Renal cortex interstitium (tissue), 15 donors: ENCODE measurements at places on chromosomes 7 and 10. TPM values are rescaled to one million over a fixed set of nuclear protein-coding genes. Genes with fewer than 3 reads are reported as not detected.

Gene ASB10
- polyA plus RNA-seq: not detected

Gene ACSM6
- polyA plus RNA-seq: 0.17 TPM

Gene CPED1
- polyA plus RNA-seq: 43.9 TPM

Gene FOXP2
- polyA plus RNA-seq: 9.0 TPM

Gene NKX6-2
- polyA plus RNA-seq: 6.1 TPM

Gene CYP3A7
- 1.4 TPM for polyA plus RNA-seq

Gene MEPCE
- 50.6 TPM for polyA plus RNA-seq

Gene MKX
- 0.55 TPM for polyA plus RNA-seq

Gene KIAA1217
- 93.4 TPM for polyA plus RNA-seq

GRCh38 chr10:126060261-126060931 is 164.0 kb downstream of the FANK1 start:
- no peak for DNase-seq

DNA sequence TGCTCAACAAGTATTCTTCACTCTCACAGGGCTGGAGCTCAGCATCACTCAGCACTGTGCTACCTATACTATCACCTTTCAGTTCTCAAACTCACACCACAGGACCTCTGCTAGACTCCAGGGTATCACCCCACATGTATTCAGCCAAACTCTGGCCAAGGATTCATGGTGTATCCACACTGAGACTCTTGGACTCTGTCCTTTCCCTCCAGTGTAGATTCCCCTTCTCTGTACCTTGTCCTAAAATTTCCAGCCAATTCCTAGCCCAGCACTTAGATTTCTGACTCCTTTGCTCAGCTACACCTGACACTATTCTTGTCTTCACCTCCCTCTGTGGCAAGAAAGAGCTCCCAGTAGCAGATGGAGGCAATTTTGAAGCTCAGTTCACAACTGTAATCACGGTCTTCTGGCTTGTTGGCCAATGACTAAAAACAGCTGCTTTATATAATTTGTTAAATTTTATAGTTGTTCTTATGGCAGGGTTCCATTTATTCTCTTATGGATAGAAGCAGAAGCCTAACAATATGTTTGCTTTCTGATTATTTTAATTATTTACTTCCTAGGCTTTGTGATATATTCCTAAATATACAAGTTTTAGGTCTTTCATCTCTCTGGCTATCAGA is 258.8 kb downstream of the THSD7A start:
- peak; percentile 7 for DNase-seq

GRCh38 chr7:43952028-43952427 is 25.8 kb downstream of the UBE2D4 start:
- DNase-seq: no peak

- DNase-seq: no peak
Measured at GRCh38 chr10:34281661-34282582, 533.2 kb downstream of the PARD3 start.

GRCh38 chr10:7117806-7118674 is 292.8 kb downstream of the SFMBT2 start:
- DNase-seq: no peak

DNA sequence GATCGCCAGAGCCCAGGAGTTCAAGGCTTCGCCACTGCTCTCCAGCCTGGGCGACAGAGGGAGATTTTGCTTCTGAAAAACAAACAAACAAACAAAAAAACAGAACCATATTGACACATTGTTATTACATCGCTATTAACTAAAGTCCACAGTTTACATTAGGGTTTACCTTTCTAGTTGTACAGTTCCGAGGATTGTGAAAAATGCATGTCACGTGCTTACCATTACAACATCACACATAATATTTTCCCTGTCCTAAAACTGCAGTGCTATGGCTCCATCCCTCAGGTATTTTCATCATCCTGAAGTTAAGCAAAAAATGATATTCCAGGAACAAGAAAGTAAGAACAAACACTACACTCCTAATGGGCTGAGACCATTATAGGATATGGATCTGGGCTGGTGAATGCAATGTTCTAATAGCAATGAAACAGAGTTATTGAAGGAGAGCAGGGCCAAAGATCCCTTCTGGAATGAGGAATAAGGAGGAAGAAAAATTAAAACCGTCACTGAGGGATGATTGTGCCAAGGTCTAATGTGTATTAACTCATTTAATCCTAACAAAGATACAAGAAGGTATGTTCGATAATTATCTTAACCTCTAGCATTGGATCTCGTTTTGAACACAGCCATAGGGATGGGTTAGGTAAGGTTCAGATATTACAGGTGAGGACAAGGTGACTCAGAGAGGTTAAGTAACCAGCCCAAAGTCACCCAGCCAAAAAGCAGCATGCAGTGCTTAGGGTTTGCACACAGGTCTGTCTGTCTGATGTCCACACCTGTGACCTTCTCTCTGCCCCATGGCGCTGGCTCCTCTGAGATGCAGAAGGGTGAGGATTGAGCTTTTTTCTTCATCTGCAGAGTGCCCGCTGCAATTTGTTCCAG is 14.0 kb upstream of the CUX1 start:
- no peak for DNase-seq

GRCh38 chr10:63192826-63193225 is 59.7 kb downstream of the NRBF2 start:
- no peak for DNase-seq

DNA sequence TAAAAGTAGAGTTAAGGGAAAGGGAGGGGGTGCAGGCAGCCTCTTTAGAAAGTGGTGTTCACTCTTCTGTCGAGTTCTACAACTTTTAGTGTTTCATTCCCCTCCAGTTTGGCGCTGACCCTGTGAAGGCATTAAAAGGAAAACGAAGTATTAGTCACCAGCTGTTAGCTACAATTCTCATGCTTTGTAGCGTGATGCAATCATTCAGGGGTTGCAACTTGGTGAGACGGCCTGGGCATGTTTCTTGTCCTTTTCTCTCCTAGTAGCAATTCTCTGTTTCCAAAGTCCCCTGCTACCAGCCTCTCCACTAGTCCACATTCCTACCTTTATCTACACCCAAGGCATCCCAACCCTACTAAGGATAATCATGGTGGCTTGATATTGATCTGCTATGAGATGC is 33.7 kb upstream of the DGKI start:
- no peak for DNase-seq

- no peak for DNase-seq
Measured at GRCh38 chr10:102744374-102745051, 765 bp downstream of the WBP1L start.

- no peak for DNase-seq
Measured at GRCh38 chr7:27519793-27520469, 142.8 kb downstream of the HIBADH start.

- no peak for DNase-seq
Measured at GRCh38 chr10:27399871-27400270, 104.2 kb upstream of the RAB18 start.

GRCh38 chr10:44478040-44478439 is 93.1 kb upstream of the CXCL12 start:
- no peak for DNase-seq

DNA sequence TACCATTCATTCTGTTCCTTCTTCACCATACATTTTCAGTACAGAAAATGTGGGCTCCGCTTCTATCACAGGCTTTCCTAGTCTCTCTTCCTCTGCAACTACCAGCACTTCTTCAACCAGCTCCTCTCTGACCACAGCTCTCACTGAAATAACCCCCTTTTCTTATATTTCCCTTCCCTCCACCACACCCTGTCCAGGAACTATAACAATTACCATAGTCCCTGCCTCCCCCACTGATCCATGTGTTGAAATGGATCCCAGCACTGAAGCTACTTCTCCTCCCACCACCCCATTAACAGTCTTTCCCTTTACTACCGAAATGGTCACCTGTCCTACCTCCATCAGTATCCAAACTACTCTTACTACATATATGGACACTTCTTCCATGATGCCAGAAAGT is 9.5 kb upstream of the MUC12 start:
- no peak for DNase-seq

DNA sequence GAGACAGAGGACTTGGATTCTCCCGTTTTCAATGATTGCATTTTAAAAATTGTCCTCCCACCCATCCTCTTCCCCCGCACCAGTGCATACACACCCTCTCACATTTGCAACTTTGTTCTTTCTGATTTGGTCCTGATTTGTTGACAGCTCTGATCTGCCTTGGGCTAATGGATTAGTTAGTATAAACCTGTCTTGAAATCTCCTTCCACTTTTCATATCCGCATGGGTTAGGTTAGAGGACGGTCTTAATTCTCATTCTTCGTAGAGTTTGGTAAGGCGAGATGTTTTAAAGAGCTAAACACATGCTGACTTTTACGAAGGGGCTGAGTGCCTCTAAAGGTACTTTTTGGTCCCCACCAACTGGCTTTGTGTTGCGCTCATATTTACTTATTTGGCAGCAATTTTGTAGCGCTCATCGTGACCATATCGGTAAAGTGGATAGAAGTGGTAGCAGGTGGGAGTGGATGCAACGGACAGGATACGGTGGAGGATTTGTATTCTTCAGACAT is 1.1 kb downstream of the AHR start:
- no peak for DNase-seq

- no peak for DNase-seq
Measured at GRCh38 chr10:93712593-93712992, 10.2 kb upstream of the FRA10AC1 start.

DNA sequence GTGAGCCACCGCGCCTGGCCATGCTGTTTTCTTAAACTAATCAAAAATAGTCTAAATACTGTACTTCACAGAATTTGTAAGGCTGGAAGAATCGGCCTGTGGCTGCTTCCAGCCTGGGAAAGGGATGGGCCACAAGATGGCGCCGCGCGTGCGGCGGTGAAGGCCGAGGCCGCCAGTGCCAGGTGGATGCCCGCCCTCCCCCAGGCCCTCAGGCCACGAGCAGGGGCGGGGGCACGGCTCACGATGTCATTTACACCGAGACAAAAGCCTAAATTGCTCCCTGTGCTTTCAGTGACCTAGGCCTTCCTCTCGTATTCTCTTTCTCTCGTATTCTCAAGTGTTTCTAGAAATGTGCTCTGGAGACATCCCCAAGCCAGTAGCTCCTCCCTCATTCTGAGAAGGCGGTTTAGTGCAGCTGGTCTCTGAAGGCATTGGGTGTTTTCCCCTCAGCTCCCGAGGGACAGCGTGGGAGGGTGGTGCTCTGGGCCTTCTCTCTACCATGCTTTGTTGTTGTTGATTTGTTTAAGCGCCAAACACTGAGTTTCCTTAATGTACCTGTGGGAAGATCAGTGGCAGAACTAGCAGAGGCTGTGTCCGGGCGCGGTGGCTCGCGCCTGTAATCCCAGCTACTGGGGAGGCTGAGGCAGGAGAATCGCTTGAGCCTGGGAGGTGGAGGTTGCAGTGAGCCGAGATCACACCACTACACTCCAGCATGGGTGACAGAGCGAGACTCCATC is 68.4 kb downstream of the CDC123 start:
- DNase-seq: peak; percentile 65

- no peak for DNase-seq
Measured at GRCh38 chr10:122560279-122560804, at the start of gene DMBT1. Gene DMBT1 (plus strand): TSS chr10:122560754. CDS start chr10:122560771, 17 bp downstream.

GRCh38 chr10:65197935-65198334 is 1676.7 kb downstream of the REEP3 start:
- no peak for DNase-seq

- no peak for DNase-seq
Measured at GRCh38 chr10:42929993-42930392, 146.9 kb upstream of the RET start.

DNA sequence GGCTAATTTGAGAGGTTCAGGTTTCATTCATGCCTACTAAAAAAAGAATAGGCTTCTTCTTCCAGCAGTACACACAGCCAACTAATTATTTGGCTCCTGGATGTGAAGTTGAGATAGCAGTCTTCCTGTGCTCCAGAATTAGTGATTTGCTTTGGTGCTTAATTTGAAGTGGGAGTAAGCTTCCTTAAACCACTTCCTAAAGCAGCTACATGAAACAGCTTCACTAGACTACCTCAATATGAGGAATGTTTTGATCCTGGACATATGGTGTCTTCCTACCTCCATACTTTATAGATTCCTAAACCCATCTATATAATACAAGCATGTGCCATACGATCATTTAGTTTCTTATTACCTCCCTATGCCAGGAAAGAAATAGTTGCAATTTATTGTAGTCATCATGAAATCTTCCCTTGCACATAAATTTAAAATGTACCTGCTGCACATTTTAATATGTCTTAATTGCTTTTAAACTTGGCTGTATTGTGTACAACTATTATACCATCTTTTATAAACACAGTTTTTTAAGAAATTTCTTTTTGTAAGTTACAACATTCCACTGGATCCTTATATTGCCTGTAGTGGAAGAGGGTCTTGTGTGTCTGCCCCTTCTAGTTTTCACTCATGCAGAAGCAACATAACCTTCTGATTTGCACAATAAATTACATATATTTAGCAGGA is 8.6 kb downstream of the VIM start:
- DNase-seq: no peak

DNA sequence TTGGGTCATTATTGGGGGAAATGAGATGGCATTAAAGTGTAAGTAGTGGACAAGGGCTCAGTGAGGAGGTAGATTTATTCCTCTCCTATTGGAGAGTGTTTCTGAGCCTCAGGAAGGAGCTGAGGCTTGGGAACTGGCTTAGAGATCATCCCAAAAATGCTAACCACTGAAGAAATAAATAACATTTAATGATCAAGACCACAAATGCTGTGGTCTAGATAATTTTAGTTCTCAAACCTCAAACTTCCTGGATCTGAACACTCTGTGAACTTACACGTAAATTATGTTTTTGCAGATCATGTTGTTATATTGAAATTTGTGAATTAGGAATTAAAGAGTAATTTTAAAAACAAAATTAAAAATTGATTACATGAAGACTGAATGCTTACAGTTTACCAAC is 27.3 kb downstream of the MDFIC start:
- no peak for DNase-seq

DNA sequence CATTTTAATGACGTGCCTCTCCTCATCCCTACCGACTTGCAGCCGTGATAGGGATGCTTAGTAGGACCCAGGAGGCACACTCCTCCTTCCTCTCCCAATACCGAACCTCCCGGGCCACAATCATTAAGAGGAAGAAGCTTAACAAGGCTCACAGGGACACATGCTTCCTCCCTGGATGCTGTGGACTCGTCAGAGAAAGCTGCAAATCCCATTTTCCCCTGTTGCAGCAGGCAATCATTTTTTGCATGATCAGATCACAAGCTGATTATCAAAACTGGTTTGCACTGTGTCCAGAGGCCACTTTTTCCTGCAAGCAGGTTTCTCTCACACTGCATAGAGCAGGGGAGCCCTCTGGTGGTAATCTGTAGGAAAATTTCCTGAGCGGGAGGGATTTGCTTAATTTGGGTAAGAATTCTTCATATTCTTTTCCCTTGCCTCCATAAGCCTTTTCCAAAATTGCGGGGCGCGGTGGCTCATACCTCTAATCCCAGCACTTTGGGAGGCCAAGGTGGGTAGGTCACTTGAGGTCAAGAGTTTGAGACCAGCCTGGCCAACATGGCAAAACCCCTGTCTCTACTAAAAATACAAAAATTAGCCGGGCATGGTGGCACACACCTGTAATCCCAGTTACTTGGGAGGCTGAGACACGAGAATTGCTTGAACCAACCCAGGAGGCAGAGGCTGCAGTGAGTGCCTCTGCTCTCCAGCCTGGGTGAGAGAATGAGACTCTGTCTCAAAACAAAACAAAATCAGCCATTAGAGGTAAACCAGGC is 16.1 kb upstream of the LAMB4 start:
- peak; percentile 75 for DNase-seq
